Stimulated activated CD4-positive, alpha-beta T cell treated with anti-CD3 and anti-CD28 coated beads, Interleukin-15, amount 100 ng/mL, for 1 hour (primary cell): ENCODE measurements at places on chromosomes 12 and 14.

DNA sequence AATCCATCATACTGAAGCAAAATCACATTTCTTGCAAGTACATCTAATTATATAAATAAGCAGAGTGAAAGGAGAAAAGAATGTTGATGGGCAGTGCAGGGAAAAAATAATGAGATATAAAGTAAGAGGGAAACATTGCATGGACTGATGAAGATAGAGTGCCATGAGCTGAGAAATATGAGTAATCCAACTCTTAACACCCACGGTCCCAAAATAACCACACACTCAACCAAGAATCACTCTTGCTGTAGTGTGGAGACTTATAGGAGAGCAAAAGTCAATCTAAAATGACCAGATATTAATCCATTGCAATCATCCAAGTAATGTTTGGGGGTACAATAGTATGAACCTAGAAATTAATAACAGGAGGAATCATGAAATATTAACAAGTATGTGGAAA is 40.2 kb downstream of the MYF5 start:
- no peak for DNase-seq

DNA sequence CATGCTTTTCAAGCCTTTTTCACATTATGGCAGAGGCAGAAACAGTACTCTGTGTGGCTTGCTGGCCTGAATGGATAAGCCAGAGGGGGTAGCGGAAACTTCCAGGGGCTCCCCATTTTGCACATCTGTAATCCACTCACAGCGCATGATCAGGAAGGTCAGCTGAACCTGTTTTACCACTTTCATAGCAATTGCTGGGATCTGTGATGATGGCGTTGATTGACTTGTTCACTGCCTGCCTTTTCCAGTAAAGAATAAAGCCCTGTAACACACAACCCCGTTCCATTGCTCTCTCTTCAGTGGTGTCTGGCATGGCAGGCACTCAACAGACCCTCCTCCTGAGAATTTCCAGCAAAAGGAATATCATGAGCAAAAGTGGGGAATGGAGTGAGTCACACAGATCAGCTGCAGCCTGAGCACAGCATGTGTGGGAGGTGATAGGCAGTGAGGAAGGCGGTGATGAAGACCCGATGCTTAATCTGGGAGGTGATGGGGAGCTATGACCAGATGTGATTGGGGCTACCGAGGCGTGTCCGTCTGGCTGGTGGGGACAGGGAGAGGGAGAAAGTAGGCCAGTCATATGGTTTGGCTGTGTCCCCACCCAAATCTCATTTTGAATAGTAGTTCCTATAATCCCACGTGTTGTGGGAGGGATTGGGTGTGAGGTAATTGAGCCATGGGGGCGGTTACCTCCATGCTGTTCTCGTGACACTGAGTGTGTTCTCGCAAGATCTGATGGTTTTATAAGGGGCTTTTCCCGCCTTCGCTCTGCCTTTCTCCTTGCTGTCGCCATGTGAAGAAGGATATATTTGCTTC is 44.7 kb upstream of the CHST11 start:
- DNase-seq, result no peak

DNA sequence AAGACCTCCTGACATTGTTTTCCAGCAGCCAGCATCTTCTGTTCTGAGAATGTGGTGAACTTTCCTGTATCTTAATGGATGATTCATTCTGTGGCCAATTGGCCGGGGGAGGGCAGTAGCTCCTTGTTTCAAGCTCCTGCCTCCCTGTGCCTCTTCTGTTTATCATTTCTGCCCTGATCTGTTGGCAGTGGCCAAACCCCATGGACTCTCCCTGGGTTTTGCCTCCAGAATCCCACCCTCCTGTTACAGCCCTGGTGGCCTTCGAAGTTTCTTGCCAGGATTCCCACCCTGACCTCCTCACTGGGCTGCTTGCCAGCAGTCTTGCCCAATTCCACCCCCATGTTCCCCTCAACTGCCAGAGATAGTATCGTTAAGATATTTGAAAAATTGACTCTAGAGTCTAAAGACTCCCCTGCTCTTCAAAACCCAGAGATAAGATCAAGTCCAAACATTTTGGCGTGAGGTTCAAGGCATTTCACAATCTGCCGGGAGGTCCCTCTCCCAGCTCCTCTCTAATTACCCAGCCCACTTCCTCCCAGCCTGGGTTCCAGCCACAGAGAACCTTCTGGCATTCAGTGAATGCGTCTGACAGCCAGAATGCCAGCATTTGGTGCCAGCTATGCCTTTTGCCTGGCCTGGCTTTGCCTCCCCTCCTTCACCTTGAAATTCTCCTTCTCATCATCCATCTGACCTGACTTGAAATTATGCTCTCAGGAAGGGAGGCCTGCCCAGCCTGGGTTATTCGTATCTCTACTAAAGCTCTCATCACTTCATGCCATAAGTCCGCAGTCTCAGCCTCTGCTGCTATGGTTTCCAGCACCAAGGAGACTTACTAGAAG is 37.7 kb upstream of the TXNRD1 start:
- DNase-seq, result no peak

DNA sequence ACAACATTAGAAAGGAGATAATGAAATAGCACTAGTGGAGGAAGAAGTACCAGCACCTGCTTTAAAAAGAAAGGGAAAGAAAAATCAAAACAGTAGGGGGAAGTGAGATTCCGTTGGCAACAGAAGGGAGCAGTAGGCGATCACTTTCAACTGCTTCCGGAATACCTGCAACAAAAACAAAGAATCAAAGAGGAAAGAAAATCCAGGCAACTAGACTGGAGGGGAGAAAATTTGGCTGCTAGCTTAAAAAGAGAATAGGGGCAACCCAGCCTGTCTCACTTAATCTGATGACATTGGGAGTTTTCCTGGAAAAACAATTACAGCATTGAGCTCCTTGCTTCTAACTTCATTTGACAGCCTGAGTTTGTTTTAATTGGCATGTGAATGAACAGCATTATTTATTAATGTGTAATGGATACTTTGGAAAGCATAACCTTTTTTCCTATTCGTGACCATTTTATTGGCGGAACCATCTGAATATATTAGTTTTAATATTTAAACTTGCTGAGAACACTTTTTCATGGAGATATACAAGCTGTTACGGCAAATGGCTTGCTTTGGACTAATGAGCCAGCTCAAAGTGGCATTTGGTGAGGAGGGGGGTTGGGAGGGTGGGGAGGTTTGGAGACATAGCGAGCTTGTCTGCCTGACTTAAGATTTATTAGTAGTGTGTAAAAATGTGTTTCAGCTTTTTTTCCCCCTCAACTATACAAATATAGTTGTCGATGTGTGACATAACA is 2.5 kb upstream of the DACT1 start:
- no peak for DNase-seq

DNA sequence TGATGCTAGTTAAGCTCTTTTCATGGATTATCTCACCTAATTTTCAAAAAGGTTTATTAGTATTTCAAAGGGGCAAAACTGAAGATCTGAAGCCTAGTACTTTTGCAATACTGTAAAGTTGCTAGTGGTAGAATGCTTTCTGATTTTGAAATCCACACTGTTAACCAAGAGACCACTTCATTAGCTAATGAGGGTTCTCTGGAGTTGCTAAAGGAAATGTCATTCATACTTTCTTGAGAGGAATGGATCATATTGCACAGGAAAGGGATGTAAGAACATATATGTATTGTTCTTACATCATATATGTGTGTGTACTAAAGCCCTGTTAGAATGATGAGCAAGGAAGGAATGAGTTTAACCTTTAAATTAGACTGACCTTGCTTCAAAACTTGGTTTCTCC is 39.0 kb upstream of the LDHB start:
- no peak for DNase-seq

GRCh38 chr14:77059276-77059915 is 30.9 kb upstream of the IRF2BPL start:
- no peak for DNase-seq

- DNase-seq, result no peak
Measured at GRCh38 chr12:94207849-94208621, 59.7 kb downstream of the PLXNC1 start.

DNA sequence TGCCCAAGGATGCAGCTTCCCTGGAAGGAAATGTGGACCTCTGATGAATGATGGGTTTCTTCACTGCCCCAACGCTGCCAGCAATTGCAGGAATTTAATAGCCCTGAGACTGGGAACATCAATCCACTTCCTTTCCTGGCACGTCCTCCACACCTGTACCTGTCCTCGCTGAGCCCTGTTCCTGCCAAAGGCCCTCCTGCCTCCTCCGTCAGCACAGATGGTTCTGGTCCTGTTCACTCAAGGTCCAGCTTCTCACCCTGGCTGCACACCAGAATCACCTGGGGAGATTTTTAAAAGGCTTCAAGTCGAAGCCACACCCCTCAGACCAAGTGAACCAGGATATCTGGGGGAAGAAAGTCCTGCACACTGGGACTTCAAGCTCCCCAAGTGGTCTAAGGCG is 38.4 kb upstream of the TMEM132C start:
- no peak for DNase-seq

- DNase-seq, result no peak
Measured at GRCh38 chr12:57099766-57100165, 10.9 kb downstream of the NAB2 start.

- no peak for DNase-seq
Measured at GRCh38 chr14:103735022-103735421, 19.4 kb downstream of the ZFYVE21 start.
